ENCODE measurements at places on chromosomes 1 and 21.
A peak's percentile ranks its signal among the peaks of the same experiment; 100 is the strongest.

GRCh38 chr21:36171336-36171735 is 14.7 kb downstream of the DOP1B start:
- DNase-seq = no peak

- DNase-seq = no peak
These were observed 10.1 kb downstream of the TNNI3K start for GRCh38 chr1:74245168-74245772.

DNA sequence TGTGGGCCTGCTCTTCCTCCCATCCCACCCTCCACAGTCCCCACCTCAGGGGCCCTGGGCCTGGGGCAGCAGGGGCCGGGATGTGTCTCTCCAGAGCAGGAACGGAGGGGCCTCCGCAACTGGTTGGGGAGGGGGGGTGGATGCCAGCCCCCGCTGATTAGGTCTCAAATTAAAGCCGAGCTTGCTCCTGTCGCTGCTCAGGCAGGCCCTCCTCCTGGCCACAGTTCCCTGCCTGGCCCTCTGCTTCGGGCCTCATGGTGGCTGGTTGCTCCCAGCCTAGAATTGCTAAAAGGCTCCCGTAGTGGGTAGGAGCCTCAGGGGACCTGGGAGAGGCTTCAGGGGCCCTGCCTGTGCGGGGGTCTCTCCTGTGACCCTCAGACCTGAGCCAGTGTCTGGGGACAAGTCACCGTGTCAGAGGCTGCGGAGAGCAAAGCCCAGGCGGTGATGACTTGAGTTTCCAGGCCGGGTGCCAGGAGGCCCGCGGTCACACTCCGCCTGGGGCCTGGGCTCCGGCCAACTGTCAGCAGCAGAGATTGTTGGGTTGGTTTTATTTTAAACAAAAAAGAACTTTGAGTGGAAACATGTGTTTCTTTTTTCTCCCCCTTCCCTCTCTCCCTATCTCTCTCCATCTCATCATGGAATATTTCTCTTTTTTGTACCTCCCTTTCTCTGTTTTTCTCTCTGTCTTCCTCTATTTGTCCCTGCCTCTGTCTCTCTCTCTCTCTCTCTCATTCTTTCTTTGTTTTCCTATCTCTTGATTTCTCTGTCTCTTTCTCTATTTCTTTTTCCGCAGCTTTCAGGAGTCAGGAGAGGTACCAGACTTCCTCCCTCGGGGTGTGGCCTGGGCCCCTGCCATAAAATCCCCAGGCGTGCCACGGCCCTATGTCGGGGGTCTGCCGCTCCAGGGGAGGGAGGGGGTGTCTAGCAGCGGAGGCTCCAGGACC is 20.0 kb upstream of the EPHA2 start:
- DNase-seq = peak; percentile 92

DNA sequence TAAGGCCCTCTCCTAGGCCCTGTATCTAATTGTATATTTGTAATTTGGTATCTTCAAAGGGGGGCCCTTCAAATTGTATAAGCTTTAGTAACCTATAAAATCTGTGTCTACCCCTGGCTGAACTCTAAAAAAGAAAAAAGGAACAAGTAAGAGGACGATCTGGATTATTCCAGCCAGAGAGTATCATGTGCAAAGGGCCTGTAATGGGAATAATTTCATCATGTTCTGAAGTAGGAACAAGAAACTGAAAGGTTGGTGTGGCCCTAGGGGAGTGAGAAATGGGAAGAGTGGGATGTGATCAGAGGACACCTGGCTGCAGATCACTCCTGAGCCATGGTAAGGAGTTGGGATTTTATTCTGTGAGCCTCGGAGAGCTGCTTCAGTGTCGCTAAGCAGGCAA is 14.7 kb downstream of the PTAFR start:
- no peak for DNase-seq

GRCh38 chr1:36350659-36351226 is 27.3 kb upstream of the EVA1B start:
- peak; percentile 81 for DNase-seq

DNA sequence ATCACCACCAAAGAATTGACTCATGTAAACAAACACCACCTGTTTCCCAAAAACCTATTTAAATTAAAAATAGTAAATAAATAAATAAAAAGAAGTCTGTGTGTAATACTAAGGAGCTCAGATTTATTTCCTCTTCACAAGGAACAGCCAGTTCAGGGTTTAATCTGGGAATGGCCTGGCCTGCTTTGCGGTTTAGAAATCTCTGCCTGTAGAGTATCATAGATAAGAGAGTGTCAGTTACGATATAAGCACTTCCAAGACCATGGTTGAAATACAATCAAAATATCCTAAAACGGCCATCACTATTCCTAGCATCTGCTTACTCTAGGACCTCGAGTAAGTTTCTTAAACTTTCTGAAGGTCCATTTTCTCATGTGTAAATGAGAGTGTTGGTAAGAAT is 274.4 kb downstream of the PLPP3 start:
- no peak for DNase-seq

DNA sequence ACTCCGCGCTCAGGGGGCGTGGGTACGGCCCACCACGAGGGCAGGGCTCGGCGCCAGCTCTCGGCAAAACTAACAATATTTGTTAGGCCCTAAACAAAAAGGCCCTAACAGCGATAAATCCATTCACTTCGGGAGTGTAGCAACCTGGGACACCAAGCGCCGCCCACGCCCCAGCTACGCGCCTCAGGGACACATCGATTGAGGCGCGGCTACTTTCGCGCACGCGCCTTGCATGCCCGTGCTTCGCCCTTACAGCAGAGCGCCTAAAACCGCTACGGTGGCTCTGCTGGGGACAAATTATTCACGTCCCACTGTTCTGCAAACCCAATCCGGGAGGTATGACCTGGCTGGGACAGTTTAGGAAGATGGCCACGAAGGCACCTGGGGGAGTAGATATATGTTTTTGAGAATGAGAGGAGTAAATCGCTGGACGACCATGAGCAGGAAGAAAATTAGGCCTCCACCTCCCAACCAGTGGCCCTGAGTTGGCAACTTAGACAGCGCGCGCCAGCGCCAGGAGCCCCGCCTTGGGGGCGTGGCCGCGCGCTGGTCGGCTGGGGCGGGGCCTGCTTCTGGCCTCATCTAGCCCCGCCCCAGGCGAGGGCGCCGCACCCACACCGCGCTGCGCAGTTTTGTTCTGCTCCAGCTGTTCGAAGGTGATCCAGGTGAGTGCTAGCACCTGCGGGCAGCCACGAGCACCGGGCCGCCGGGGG is at the start of gene MGST3:
MGST3 (plus strand) TSS at position 606 of the 713 bp plus-strand sequence. CDS start 18,614 bp downstream, outside the sequence.
- peak; percentile 96 for DNase-seq

DNA sequence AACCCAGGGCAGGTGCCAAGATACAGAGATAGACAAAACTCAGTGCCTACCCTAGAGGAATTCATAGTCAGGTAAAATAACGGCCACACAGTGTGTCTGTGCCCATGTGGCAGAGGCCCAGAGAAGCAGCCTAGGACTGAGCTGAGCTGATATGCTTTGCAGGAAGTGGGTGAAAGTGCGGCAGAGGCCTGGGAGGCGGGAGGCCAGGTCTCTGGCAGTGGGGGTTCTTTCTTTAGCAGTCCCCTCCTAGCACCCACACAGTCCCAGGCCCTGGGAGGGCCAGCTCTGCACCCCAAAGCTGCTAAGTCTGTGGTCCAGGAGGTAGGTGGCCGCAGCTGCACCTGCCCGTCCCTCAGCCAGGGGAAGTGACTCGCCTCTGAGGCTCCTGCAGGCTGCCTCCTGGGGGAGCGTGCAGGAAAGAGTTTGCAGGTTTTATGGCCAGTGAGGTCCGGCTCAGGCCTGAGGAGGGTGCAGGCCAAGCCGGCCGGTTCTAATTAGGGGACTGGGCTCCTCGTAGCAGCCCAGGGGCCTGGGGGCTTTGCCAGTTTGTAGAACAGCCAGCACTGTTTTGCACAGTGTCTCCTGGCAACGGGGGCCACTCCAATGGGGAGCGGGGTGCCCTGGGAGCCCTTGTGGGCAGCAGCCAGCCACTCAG is 107.9 kb downstream of the SPSB1 start:
- DNase-seq = peak; percentile 31

- no peak for DNase-seq
These were observed 60.4 kb upstream of the WNT4 start for GRCh38 chr1:22203335-22203734.

GRCh38 chr1:89363196-89363595 is 663 bp upstream of the GBP6 start:
- DNase-seq = peak; percentile 49

GRCh38 chr1:154546264-154547063 is 12.0 kb downstream of the UBE2Q1 start:
- DNase-seq = peak; percentile 49

- no peak for DNase-seq
These were observed 103.0 kb downstream of the LAMC2 start for GRCh38 chr1:183289051-183289496.

GRCh38 chr1:176789571-176790090 is 326.7 kb downstream of the PAPPA2 start:
- peak; percentile 7 for DNase-seq

- DNase-seq = no peak
These were observed 7.2 kb downstream of the AGMAT start for GRCh38 chr1:15577691-15578090.

- no peak for DNase-seq
These were observed 100.6 kb upstream of the SLC5A9 start for GRCh38 chr1:48121955-48122354.

GRCh38 chr1:247332215-247332622 is 552 bp upstream of the ZNF496 start:
- peak; percentile 48 for DNase-seq

DNA sequence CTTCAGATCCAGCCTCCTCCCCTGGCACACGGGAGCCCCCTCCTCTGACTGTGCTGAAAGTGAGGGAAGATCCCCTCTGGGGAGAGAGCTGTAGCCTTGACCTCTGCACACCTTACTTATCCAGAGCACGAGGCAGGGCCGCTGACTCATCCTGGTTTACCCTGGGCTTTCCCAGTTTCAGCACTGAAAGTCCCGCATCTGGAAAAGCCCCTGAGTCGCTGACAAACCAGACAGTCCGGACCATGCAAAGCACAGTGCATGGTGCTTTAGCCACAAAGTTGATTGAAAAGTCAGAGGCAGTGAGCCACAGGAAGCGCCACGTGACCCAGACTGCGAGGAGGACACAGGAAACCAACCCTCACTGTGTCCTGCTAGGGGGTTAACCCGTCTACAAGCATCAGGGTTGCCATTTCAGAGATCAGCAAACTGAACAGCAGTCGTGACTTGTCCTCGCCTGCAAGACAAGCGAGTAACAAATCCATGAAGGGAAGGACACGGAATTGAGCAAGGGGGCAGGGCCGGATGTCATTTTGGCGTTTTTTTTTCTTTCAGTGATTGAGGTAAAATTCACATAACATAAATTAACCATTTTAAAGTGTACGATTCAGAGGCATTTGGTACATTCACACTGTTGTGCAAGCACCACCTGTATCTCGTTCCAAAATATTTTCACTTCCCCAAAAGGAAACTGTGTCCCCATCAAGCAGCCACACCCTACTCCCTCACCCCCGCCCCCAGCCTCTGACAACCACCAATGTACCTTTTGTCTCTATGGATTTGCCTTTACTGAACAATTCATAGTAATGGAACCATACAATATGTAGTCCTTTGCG is 19.9 kb upstream of the IFNGR2 start:
- DNase-seq = peak; percentile 92

GRCh38 chr1:44519035-44519676 is 114.1 kb downstream of the RNF220 start:
- DNase-seq = no peak

DNA sequence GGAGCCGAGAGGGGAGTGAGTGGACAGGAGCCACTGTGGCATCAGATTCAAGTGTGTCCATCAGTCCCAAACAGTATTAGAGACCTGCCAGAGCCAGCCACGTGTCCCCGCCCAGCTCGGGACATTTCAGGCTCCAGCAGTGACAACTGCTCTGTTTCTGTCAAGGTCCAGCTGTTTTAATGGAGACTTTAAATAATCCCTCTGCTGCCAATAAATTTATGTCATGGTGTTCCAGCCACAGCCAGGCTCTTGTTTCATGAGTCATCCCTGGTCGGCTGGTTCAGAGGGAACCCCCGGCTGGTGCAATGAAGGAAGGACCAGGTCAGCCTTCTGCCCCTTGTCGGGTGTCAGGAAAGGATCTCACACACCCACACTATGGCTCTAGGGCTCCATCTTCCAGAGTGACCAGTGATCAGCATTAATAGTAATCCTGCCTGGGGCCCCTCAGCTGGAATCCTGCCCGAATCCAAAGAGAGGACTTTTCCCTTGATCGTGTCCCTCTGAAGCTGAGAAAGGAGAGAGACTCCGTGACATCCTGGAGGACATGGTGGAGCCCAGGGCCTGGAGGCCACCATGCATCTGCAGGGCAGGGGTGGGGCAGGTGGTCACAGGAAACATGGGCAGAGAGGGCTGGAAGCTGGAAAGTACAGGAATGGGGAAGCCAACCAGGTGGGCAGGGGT is 197.3 kb downstream of the MATN1 start:
- DNase-seq = peak; percentile 64

DNA sequence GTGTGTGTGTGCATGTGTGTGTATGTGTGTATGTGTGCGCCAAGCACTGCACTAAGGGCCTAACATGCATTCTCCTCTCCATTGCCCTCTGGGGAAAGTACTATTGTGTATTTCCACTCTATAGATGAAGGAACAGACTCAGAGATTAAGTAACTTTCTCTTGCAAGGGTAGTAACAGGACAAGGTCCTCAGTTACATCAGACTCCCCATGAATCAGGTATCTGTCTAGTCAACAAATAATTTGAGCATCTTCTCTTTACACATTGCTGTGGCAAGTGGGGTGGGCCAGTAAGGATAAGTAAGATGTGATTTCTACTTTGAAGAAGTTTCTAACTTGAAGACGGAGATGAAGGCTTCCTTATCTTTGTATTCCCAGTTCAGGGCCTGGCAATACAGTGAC is 5.0 kb upstream of the HTR1D start:
- DNase-seq = no peak

- peak; percentile 84 for DNase-seq
These were observed at the start of gene CFAP45 for GRCh38 chr1:159900086-159900680. Gene CFAP45, minus strand, starts transcription at chr1:159900165. Its CDS starts 67 bp downstream, at chr1:159900098.

GRCh38 chr1:169108863-169109560 is 2.5 kb downstream of the ATP1B1 start:
- DNase-seq = no peak

DNA sequence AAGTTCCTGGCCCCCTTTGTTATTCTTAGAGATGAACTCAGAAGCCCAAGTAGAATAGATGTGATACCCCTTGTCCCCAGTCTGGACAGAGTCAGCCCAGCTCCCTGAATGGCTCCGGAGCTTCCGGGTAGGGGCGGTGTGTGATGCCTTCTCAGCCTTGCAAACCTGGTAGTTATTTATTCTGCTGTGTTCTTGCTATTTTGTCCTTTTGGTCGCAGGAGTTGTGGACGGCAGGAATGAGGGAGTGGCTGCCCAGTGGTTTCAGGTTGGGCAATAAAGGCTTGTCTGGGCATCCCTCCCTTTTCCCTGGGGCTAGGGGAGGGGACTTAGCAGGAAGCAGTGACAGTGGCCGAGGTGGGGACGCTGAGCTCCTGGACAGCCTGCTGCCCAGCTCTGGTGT is 2.8 kb downstream of the PTPRU start:
- DNase-seq = peak; percentile 21

All from iris pigment epithelial cell (primary cell).